ENCODE measurements at places on chromosomes 7 and 10.

DNA sequence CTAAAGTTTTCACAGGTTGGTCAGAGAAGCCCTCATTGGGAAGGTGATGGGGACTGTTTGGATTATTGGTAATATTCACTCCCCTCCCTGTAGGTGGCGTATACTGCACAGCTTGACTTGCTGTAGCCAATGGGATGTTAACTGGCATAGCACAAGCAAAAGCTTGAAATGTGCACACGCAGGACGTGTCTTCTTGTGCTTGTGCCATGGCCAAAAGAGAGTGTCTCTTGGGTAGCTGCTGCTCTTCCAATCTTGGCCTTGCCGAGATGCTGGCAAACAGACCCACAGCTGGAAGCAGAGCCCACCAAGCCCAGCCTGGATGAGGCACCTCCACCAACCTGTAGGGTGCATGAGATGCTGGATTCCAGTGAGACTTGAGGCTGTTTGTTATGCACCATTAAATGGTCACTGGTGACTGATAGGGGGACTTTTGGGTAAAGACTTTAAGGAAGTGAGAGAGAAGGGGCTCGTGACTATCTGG is 266.0 kb downstream of the GRID1 start:
- no peak for DNase-seq

- no peak for DNase-seq
Measured at GRCh38 chr7:101128040-101128834, 1.3 kb downstream of the SERPINE1 start.

- DNase-seq = no peak
Measured at GRCh38 chr7:23353172-23353571, 54.0 kb downstream of the MALSU1 start.

DNA sequence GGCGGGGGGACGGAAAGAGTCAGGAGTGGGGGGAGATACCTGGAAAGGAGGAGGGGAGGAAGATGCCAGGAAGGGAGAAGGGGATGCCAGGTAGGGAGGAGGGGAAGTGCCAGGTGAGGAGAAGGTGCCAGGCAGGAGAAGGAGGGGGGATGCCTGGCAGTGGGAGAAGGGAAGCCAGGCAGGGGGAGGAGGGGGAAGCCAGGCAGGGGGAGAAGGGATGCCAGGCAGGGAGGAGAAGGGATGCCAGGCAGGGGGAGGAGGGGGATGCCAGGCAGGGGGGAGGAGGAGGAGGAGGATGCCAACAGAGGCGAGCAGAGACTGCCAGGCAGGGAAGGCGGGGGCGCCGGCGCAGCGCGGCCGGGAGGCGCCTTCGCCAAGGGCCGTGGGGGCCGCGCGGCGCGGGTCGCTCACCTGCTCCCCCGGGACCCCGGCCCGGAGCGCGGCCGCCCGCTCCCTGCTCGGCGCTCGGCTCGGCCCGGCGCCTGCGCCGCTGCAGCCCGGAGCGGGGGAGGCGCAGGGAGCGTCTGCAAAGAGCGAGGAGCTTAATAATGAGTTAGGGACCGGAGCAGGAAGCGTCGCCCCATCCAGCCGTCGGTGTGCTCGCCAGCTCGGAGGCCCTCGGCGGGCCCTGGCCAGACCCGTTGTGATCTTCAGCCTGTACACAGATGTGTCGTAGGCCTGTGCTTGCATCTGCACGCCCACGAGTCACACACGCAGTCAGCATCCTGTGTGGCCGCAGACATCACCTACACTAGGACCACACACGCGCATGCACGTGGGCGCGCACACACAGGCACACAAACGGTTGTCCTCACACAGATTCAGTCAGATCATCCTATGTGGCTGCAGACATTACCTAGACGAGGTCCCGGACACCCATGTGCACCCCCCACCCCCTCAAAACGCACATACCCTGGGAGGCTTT is 28.4 kb upstream of the SMARCD3 start:
- peak; percentile 49 for DNase-seq

DNA sequence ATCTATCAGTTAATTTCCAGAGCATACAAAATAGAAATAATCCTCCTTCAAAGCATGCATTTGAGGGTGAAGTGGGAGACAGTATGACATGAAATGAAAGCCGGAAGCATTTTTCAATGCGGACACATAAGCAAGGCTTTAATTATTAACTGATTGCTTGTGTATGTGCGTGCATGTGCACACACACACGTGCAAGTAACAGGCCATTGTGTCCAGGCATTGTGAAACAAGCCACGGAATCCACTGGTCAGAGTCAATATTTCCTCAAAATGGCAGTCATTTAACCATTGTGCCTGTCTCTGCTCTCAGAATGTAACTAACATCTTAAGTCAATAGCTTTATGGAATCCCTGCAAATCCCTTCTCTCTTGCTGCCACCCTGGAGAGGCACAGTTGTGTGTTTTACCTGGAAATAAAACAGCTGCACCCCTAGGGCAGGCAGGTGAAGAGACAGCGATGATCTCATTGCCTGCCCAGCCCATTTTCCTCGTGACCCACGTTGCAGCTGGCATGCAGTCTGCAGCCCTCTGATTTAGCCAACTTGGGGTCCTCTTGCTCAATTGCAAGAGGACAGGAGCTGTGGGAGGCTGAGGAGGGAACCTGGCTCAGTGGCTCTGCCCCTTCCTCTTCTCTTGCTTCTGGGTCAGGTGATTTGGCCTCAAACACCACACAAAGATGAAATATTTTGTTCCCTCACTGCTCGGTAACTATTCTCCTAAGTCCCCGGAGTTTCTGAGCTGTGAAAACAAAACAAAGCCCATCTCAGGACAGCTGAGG is 500.9 kb upstream of the ZMIZ1 start:
- no peak for DNase-seq

- no peak for DNase-seq
Measured at GRCh38 chr7:13411636-13412035, 577.8 kb downstream of the ETV1 start.

DNA sequence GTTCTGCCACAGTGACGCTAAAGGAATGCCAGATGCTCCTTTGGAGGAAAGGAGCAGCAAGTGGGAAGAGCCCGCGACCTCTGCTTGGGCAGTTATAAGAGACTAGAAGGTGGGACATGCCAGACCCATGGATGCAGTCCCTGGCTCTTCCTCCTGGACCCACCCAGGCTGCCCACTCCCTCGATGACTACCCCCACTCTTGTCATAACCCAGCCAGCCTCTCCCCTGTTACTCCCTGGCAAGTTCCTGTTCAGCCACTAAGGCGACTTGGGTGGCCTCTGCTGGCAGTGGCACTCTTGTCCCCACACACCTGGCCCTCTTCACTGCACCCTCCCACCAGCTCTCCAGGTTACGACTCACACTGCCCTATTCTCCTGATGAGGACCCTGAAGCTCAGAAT is 33.5 kb downstream of the COL13A1 start:
- no peak for DNase-seq

DNA sequence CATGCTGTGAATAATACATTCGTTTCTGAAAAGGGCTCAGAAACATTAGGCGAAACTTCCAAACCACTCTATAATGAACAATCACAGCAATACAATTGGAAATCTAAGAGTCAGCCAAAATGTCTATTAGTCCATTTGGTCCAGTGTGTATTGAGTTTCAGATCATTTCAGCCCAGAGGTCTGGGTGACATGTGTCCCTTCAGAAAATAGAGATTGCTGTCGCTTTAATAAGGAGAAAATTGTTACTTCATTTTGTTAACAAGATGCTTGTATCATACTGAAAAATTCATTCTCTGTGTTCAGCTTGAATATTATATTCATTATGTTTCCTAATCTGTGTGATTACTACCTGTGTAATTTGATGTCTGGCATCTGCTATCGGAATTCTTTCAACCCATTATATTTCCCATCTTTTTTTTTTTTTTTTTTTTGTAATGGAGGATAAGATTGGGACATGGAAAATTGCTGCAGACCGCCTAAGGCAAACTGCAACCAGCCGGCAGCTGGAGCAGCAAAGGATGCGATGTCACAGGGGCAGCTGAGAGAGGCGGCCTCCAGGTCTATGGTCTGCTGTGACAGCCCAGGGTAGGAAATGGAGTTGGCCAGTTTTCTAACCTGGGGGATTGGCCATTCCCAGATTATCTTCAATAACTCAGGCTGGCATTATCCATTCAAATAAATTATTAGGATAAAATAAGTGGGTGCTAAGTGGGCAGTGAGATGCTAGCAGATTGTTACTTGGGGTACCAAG is 170.9 kb upstream of the NPVF start:
- no peak for DNase-seq

DNA sequence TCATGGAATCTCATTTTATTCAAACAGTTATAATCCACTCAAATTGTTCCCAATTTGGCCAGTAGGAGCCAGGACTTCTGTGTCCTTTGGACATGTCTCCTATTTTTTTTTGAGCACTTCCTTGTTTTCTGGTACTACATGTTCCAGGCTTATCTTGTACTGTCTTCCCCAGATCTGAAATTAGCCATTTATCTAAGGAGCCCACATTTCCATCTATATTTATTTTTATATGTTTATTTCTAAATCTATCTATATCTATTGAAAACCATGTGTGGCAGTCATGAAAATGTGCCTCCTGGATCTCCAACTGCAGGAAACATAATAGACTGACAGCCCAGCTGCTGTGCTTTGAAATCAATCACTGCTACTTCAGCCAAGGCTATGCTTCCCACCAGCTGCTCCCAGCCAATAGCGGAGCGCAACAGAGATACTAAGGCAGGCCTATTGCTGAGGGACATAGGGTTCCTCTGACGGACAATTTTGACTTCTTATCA is 147.1 kb downstream of the LRRC4 start:
- no peak for DNase-seq

GRCh38 chr10:29763396-29763795 is 128.6 kb upstream of the SVIL start:
- no peak for DNase-seq

DNA sequence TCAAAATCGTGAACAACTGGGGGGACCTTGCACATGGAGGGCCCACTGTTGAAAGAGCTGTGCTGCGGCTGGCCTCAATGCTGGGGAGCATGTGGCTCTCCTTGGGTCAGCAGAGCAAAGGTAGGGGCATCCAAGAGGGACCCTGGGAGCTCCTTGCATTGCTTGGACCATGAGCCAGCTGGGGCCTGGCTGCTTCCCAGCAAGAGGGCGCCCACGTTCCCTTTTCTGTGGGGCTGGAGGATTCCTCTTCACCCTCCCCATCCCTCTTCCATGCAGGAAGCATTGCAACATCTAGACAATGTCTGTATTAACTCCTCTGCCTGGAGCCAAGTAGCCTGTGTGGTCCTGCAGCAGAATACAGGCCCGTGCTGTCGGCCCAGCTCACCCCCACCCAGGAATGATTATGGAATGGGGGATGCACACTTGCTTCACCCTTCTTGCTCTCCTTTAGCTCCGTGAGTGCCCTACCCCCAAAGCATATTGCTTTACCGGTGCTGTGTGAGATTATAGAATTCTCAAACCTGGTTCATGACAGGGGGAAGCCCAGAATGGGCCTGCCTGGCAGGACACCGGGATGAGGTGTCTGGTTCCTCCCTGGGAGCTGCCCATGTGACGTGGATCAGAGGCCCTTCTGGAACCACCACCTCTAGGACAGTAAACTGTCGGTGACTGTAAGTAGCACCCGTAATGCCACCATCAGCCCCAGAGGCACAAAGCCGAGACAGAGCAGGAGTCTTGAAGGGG is 61.9 kb downstream of the SYPL1 start:
- no peak for DNase-seq

GRCh38 chr7:8908889-8909288 is 475.5 kb downstream of the NXPH1 start:
- no peak for DNase-seq

GRCh38 chr7:152313831-152314604 is 121.8 kb downstream of the KMT2C start:
- no peak for DNase-seq

DNA sequence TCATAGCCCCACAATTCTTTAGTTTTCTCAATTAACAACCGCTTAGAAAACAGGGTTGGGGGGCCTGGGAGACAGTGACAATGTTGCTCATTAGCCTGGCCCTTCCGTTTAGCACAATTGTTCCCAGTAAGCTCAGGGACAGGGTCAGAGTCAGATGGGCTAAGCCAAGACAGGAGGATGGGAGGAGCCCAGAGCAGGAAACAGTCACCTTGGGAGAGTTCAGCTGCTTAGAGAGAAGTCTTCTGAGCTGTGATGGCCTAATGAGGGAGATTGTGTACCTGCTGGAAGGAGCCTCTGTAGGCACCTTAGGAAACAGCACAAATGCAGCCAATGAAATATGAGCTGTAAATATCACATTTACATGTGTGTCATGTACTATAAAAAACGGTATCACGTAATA is 35.9 kb downstream of the SVOPL start:
- DNase-seq = no peak

DNA sequence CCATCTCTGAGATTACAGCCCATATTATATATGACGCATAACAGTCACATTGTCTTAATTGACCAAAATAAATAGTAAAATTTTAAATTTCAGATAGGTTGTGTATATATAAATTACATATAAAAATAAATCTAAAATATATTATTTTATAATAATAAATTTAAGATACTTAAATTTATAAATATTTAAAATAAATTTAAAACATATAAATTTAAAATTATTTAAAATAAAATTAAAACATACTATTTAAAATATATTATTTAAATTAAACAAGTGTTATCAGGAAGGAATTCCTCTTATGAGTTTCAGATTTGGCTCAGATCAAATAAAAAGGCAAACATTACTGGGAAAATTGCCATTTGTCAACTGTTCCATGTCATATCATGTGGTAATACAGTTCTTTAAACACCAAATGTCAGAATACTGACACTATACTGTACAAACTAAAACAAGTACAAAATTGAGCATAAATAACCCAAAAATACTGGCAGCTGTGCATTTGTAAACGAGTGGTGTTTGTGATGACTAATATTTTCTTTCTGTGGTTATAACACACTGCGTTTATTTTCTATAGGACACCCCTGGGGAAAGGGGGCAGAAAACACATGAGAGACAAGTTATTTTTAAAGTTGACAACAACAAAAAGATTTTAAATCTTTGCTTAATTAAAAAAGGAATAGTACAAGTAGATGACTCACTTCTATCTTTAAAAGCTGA is 71.3 kb upstream of the DGKB start:
- DNase-seq = no peak

DNA sequence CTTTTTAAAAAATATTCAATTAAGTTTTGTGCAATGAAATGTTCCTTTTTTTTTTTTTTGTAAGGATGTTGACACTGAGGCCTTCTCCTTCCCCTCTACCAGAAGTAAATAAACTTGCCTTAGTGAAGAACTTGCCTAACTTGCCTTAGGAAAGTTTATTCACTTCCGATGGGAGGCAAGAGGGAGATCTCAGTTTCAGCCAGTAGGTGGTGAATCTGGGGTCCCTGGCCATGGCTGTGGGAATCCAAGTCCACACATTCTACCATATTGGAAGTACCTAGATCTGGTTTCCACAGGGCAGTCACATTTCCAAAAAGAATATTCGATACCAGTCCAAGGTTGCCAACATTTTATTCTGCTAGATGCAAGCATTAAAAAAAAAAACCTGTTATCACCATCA is 270.9 kb downstream of the CCSER2 start:
- no peak for DNase-seq

DNA sequence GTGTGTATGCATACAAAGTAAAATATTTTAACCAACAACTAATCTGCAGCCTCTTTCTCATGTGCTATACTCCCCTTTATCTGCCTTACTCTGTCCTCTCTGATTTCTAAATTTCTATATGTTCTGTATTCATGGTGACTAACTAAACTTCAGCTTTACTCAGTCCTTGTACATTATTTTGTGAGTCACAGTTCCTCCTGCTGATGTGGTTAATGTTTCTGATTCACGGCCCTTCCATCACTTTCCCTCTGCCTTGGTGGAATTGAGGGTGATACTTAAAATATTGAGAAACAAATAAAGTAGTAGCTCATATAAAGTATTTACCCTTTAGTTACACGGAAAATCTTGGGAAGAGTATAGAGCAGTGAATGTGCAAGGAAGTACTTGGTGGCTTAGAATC is 899.1 kb upstream of the ZWINT start:
- DNase-seq = no peak

- DNase-seq = no peak
Measured at GRCh38 chr7:36806891-36807290, 82.6 kb upstream of the AOAH start.

Data from stimulated activated CD8-positive, alpha-beta memory T cell treated with anti-CD3 and anti-CD28 coated beads, Interleukin-7, amount 100 ng/mL, for 48 hours (primary cell).